ENCODE measurements at places on chromosomes 3 and 15.

DNA sequence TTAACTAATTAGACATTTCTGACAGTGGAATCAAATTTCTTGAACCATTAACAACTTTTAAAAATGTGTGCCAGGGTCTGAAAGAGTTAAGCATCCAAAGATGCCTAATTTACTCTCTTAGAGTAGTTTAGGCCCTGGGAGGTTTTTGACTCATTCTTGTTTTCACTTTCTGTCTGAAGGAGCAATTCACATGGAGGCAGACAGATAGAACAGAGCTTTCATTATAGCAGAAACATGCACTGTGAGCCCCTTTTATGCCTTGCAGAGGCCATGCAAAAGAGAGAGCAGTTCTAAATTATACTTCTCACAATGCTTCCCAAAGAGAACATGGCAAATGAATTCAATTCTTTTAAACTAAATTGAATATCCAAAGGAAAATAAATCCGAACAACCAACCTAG, 554.8 kb downstream of the MFSD1 start:
- no peak for DNase-seq

- DNase-seq, result no peak
Measured at GRCh38 chr3:102643546-102643945, 208.7 kb downstream of the ZPLD1 start.

GRCh38 chr15:36090286-36090946, 489.0 kb upstream of the CDIN1 start:
- no peak for DNase-seq

DNA sequence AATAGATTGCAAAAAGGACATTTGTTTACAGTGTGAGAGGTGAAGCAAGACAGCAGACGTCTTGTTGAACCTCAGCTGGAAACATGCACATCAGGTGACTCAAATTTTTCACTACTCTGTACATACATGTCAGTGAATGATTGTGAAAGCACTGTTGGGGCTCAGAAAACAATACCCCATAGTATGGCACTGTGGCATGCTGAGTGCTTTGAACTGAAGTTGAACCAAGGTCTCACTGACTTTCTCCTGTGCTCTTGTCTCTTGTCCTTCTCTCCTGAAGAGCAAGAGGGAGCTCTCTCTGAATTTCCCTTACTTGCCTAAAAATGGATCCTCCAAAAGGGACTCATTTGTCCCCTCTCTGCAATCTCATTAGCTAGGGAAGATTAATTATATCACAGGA, 24.5 kb upstream of the NEDD4 start:
- DNase-seq, result no peak

DNA sequence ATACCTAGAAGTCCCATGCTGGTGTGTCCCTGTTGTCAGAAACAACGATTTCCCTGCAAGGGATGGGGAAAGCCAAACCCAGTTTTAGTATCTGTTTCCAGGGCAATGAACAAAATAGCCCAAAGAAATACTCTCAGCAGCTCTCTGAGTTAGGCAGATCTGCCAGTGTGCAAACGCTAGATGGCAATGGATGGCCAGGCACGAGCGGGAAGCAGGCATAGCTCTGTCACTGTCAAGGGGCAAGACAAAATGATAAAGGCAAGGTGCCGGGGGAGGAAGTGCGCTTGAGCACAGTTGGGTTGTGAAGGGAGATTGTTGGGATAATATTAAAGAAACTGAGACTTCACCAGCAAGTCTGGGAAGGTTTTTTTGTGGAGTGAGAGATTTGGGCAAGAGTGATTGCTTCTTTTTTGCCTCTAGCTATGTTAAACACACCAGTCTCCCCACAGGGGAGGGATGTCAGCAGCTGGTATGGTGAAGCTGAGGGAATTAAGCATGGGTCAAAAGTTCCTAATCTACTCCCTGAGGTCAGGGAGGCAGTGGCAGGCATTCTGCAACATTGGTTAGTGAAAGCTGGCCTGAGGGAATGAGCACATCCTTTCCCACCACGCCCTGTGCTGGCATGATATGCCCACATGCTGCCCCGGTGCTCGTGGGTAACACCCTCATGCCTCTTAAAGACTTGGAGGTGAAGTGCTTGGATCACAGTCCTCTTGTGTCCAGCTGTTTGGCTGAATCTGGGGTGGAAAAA, 117.5 kb downstream of the PDCD6IP start:
- DNase-seq, result no peak

GRCh38 chr3:98777801-98778220, 14.7 kb downstream of the ST3GAL6 start:
- DNase-seq, result no peak

- DNase-seq, result no peak
Measured at GRCh38 chr3:45171283-45171682, 25.1 kb upstream of the CDCP1 start.

DNA sequence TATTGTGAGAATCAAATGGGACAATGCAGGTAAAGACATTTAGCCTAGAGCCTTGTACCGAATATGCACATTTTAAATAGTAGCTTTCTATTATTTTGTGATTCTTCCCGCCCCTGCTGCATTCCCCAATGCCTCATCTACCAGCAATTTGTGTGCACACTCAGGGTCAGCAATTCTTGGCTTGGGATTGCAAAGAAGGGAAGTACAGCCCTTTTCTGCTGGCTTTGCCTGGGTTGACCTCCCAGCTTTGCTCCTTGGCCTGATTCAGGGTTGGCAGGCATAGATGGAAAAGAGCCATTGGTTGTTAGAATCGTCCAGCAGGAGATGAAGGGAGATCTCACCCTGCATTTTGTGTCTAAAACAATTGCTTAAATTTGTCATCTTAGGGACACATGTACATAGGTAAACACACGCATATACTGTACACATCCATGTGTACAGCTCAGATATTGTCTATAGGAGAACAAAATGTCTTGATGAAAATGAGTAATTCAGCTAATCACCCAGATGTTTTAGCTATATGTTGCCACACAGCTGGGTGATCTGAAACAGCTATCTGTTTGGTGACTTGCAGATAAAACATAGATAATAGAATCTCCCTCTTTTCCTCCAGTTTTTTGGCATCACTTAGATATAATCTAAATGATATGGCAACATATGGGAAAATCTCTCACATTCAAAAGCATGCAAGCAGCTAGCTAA, 340.9 kb upstream of the TBL1XR1 start:
- no peak for DNase-seq

DNA sequence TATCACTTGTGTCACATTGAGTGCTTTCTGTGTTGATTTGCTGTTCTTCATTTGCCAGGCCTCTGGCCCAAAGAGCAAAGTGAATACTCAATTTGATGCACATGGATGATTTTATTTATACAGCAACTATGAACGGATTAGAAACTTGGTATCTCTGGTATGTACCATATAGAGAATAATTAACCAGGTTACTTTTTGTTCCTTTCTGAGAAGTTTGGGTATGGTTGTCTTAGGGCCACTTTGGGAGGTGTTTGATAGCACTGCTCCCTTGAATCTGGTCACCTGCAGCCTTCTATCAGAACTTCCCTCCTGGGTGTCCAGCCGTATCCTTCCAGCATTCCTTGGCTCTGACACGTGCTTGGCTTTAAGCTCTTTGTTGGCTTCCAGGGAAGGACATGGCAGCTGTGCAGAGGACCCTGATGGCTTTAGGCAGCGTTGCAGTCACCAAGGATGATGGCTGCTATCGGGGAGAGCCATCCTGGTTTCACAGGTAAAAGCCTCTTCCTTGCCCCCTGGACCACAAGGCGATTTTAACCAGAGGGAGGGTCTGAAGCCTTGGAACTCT, 12.7 kb downstream of the TAGLN3 start:
- no peak for DNase-seq

- no peak for DNase-seq
Measured at GRCh38 chr3:185789891-185790830, 34.7 kb downstream of the IGF2BP2 start.

DNA sequence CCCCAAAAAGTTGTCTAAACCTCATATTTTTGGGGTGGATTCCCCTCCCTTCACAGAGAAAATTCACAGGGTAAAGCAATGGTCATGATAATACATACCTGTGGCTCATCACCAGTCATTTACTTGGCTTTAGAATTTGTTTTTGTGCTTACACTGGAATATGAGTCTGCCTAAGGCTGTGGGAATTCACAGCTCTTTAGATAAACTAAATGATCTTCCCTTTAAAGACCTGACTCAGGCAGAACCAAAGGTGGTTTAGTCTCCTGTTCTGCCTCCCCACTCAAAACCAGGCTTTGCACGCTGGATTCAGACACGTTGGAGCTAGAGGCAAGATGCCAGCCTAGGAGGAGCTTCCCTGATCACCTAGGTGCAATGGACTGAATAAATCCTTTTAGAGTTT, 40.3 kb upstream of the BNC1 start:
- no peak for DNase-seq

DNA sequence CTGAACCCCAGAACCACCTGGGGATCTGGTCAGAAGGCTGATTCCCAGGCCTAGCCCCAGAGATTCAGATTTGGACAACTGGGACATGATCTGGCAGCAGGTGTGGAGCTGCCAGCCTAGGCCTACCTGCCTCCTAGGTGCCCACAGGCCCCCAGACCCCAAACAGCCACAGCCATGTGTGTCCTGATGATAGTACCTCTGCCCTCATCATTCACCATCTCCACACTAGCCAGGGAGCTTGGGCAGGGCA, 34.7 kb downstream of the HMCES start:
- no peak for DNase-seq

DNA sequence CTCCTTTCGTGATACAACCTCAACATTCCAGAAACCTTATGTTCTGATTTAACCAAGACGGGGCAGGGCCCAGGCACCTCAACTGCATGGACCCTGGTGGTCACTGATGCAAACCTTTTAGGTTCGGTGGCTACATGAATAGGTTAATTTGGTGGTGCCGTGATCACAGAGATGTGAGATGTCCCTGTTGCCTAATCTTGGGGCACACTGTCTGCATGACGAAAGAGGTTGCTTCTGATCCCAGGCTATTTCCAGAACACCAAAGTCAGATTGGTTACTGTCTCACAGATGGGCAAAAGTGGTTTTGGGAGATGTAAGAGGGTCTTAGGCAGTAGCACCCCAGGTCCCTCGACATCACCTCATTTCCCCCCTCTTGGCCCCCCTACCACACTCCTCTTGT, 4.0 kb upstream of the CCR1 start:
- DNase-seq, result no peak

DNA sequence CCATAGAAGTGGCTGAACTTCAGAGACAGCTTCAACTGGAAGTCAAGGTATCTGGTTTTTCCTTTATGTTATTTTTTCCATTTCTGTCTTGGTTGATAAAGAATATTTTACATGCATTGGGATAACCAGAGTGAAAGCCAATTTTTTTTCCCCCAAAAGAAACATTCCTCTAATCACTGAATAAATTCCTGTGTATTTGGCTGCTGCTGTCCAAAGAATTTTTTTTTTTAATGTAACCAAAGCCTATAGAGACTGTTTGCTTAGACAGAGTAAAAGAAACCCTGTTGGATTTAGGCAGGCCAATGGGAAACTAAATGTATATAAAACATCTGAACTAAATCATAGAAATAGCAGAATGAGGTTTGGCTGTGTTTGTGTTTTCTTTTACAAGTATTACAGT, 75.2 kb downstream of the CGNL1 start:
- no peak for DNase-seq

- no peak for DNase-seq
Measured at GRCh38 chr3:46349484-46350261, 4.2 kb upstream of the CCR2 start.

DNA sequence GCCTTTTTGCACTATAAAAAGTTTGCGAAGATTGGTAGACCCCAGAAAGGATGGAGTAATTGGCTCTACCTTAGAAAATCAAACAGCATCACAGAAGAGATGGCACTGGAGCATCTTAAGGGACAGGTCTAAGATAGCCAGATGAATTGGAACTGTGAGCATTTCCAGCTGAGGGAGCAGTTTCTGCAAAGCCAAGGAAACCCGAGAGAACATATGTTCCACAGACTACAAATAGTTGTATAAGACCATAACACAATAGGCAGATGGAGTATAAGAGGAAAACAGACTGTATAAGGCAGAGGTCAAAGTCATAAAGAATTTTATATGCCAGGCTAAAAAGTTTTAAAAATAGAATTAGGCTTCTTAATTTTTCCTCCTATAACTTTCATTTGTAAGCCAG, 46.0 kb downstream of the TSC22D2 start:
- no peak for DNase-seq

- DNase-seq, result no peak
Measured at GRCh38 chr3:141482245-141482922, 4.4 kb upstream of the RASA2 start.

GRCh38 chr3:38805765-38806386, 10.1 kb downstream of the SCN10A start:
- no peak for DNase-seq

GRCh38 chr3:21691036-21691435, 60.0 kb downstream of the ZNF385D start:
- DNase-seq, result no peak

DNA sequence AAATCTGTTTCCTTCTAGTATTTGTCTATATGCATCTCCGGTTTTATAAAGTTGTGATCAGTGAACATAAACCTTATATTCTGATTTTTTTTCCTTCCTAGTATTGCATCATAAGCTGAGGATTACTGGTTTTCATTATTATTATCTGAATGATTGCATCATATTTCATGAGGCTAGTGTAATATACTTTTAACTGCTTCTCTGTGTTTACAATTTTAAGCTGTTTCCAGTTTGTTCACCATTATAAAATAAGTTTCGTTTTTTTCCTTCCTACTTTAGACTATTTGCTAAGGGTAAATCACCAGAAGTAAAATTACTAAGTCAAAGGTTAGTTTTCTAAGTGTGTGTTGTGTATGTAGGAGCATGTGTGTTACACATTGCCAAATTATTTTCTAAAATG, 20.2 kb downstream of the SEMA6D start:
- no peak for DNase-seq
